ENCODE measurements at places on chromosomes 13 and 19.
A peak's percentile ranks its signal among the peaks of the same experiment; 100 is the strongest.

DNA sequence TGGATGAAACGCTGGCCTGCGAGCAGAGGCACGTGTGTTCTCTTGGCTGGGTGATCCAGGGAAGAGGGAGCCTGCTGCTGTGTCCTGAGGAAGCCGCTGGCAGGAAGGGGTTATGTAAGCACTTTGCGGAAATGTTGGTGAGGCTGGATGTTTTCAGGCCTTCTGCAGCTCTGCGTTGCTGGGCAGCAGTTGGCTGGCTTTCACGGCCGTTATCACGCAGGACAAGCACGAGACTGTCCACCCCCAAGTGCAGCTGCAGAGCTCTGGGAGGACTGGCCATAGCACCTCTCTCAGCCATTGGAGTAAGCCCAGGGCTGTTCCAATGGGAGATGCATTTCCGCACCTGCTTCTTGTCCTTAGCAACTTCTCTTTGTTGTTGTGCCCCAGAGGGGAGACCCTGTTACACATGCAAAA lies 146.9 kb upstream of the SOX21 start:
- peak; percentile 42 for DNase-seq

GRCh38 chr19:47598407-47599349 lies 10.3 kb upstream of the BICRA start:
- no peak for DNase-seq

- no peak for DNase-seq
Measured at GRCh38 chr13:110305544-110305943, 1.4 kb downstream of the COL4A1 start.

- no peak for DNase-seq
Measured at GRCh38 chr19:42048992-42049391, 21.0 kb downstream of the GRIK5 start.

- DNase-seq, result no peak
Measured at GRCh38 chr13:65600702-65601101, 1629.4 kb downstream of the PCDH9 start.

DNA sequence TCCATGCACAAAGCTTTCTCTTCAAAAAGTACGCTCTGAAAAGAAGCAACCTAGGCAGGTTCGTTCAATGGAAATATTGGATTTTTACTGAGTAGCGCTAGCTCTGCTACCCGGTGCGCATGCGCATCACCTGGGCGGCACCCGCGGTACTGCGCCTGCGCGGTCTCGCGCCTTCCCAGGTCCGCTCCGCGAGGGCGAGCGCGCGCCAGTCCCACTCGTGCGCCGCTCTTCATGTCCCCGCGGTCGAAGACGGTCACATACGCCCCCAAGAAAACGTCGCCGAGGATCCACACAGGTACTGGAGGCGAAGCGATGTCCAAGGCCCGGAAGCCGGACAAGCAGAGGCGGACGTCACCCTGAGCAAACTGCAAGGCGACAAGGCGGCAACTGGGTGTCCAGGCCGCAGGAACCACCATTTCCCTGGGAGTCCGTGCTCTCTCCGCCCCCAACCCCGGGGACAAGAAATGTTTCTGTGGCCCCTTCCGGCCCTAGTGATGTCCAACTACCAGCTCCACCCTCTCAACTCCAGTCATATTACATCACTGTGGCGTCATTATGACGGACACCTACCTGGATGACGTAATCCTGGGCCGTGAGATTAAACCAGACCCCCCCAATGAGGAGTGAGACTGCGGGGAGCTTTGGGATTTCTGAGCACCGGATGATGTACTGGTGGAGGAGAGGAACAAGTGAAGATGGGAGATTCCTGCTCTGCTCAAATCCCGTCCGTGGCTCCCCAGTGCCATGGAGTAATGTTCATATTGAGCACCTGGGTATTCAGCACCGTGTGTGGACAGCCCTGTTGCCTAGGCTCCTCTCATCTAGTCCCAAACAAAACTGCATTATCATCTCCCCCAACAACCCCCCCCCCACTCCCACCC lies 4.8 kb upstream of the KCNC3 start:
- DNase-seq, result no peak

DNA sequence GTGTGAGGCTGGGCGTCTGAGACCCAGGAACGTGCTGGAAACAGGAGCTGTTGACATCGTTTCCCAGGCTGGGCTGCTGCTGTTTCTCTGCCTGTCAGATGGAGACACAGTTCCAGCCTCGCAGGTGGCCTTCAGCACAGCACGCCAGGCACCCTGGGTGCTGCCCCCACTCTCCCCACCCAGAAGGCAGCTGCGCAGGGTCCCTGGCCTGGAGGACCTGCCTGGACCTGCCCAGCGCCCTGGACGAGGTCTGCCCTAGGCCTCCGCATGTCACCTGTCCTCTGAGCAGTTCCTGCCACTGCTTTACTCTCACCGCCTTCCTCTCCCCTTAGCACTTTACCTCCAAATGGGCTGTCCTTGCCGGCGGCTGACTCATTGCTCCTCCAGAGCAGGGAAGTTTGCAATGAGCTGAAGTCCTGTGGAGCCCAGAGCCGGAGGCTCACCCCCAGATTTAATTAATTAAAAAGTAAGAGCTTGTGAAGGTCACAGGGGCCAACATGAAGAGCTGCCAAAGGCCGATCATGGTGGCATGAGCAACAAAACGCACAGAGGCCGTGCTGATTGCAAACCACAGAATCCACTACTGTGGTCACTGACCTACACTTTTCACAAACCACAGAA lies 32.2 kb downstream of the C13orf46 start:
- no peak for DNase-seq

DNA sequence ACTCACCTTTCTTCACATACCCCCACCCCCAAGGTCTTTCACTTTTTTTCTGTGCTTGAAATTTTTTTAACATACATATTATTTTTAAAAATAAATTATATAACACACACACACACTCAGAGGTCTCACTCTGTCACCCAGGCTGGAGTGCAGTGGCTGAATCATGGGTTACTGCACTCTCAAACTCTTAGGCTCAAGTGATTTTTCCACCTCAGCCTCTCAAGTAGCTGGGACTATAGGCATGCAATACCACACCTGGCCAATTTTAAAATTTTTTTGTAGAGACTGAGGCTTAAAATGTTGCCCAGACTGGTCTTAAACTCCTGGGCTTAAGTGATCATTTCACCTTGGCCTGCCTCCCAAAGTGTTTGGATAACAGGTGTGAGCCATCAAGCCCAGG lies 32.9 kb upstream of the ZNF429 start:
- no peak for DNase-seq

DNA sequence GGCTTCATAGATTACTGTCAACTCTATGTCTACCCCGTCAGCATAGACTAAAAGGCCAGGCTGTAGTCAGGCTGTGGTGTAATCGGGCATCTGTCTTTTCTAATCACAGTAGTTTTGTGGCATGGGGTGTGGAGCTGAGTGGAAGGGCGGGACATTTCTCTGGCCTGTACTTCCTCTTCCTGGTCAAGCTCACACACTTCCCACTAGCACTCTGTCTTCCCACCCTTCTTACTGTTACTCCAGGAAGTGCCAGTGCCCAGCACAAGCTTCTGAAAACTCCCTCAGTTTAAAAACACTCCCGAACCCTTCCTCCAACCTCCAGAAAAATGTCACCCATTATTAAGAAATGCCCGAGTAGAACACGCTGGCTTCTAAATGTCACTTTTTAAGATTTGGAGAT lies 229.8 kb downstream of the KLF5 start:
- no peak for DNase-seq

- no peak for DNase-seq
Measured at GRCh38 chr19:48490981-48491792, 20.4 kb downstream of the LMTK3 start.

- no peak for DNase-seq
Measured at GRCh38 chr13:41467425-41467945, 10.1 kb downstream of the RGCC start.

Data from hypothalamus (tissue), 51 donors.